ENCODE measurements at places on chromosomes 2 and 18. TPM values are rescaled to one million over a fixed set of nuclear protein-coding genes. Genes with fewer than 3 reads are reported as not detected.

DNA sequence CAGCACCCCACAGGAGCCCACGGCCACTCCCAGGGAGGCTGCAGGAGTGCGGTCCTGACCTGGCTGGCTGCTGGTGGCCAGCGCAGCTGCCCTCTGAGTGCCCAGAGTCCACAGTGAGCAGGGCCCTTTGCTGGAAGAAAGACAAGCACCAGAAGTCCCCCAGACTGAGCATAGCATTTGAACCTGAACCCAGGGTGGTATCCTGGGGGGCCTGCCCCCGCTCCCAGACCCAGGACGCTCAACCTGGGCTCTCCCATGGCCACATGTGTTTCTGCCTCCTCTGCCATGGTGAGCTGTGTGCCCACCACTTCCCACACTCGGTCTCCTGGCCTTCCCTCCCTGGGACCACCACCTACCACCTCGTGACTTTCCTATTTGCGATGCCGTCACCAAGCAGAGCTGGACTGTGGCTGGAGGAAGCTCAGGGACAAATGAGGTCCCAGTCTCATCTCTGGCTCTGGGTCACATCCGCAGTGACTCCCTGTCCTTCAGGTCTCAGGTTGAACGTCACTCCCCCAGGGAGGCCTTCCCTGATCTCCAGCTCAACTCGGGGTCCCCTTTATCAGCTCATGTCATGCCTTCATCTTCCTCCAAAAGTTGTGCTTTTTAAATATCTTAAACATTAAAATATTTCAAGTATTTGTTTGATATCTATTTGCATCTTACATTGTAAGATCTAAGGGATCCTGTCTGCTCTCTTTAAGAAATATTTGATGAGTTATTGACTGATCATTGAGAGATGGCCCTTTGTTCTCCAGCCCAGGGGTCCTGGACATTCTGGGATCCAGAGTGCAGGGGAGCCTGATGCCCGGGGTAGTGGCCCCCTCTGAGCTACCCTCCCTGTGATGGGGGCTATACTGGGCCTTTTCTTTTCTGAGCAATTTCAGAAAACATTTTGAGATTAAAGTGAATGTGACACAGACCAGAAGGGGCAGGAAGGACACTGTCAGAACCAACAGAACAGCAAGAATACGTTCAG lies 16.4 kb upstream of the GPR55 start:
- no peak for DNase-seq

DNA sequence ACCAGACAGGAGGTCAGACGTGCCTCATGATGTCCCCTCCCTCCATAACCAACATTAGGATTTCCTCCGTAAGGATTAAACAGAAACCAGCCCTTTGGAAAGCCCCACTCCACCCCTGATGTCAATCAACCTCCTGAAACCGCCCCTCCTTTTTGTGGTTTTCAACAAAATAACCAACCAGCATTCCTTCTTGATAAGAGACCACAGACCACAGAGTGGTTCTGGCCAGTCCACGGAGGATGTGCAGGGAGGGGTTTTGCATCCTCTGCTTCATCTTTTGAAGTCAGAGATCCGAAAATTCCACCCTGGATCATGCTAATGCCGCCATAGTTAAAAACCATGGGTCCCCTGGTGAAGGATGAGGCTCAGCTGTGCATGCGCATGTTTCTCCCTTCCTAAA lies 180.0 kb upstream of the CCDC150 start:
- DNase-seq = no peak

Gene HOXD3
- 3.3 TPM for polyA plus RNA-seq

GRCh38 chr2:14388724-14389123 lies 243.8 kb upstream of the LRATD1 start:
- DNase-seq = no peak

- no peak for DNase-seq
Measured at GRCh38 chr18:9649164-9649540, 34.8 kb upstream of the PPP4R1 start.

- no peak for DNase-seq
Measured at GRCh38 chr2:109130723-109130995, 1.7 kb downstream of the SH3RF3 start.

DNA sequence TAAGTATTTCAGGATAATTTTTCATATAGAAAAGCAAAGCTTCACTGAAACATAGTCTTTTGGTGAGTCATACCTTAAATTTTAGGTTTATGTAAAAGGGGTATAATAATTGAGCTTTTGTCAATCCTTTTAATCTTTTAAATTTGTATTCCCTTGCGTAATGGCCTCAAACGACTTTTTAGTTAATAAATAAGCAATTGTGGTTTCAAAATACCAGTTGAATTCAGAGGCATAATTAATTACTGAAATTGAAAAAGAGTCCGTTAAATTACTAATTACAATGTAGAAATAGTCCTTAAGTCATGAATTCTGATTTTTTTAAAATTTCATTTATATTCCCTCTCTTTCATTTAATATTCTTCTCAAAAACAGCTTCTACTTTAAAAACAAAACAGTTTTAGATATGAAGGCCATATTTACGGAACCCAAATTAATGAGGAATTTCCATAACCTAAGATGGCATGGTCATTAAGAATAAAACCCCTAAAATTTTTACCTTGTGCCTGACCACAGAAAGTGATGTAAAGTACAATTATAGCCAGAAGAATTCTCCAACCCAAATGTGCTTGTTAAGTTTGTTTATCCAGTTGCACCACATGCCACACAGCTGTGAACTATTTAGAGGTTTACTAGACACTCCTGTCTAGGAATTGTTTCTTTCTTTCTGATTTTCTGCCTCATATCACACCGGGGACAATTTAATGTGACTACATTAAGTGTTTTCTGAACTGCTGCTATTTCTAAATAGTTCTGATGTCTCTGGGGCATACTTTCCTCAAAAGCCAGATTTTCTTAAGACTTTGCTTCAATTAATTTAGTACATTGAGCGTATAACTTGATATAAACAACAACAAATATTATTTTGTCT lies 60.7 kb upstream of the ITGA4 start:
- no peak for DNase-seq

Gene SERPINB3
- polyA plus RNA-seq = not detected

GRCh38 chr18:76451396-76452331 lies 43.4 kb downstream of the ZNF516 start:
- DNase-seq = peak; percentile 48

GRCh38 chr2:143686585-143687164 lies 557.5 kb downstream of the ARHGAP15 start:
- DNase-seq = peak; percentile 60

- DNase-seq = no peak
Measured at GRCh38 chr2:136727973-136728699, 37.2 kb upstream of the THSD7B start.

GRCh38 chr2:152488075-152488474 lies 153.1 kb downstream of the FMNL2 start:
- DNase-seq = no peak

All from endothelial cell of umbilical vein (primary cell).